ENCODE measurements at places on chromosomes 4 and X.

DNA sequence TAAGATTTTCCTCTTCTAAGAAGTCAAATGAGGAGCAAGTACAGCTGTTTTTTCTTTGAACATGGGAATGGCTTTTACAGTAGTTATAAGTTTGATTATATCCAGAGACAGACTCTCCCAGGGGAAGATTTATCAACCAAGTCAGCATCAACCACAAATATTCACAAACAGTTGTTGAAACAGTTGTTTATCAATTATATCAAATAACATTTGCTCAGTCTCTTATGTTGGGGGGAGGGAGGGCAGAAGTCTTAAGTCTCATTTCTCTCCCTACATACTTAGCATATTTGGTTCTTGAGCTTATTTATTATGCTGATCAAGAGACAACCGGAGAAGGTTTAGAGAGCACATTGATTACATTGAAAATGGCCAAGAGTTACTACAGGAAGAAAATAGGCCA, 110.1 kb downstream of the FBXO8 start:
- DNase-seq = no peak

- DNase-seq = no peak
Measured at GRCh38 chr4:36990128-36990872, 254.2 kb upstream of the NWD2 start.

GRCh38 chrX:77597090-77597489, 149.9 kb downstream of the FGF16 start:
- DNase-seq = no peak

DNA sequence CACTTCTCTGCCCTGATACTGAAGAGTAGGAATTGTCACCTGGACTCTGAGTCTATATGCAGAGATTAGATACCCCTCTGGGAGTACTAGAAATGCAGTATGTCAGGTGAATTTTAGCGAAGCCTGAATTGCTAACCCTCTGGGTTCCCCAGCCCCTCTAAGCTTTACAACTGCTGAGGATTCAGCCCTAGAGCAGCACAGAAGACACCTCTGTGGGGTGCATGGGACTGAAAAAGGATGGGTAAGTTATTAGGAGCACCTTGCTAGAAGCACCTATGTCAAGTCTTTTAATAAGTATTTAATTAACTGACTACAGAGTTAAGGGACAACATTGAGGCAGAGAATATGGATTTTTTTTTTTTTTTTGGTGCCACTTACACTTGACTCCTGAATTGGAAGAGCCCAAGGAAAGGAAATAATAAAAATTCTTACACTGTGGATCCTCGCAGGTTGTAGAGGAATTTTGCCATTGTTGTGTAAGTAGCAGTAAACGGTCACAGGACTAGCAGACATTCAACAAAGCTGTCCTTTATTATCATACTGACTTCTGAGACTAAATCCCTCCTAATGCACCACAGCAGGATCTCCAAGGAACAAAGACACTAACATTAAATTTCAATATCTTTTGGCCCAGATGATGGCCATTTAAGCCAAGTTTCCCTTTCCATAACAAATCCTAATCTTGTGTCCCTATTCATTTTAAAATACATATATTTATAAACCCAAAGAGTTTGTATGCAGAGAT, 253.2 kb downstream of the ANKRD50 start:
- DNase-seq = no peak

DNA sequence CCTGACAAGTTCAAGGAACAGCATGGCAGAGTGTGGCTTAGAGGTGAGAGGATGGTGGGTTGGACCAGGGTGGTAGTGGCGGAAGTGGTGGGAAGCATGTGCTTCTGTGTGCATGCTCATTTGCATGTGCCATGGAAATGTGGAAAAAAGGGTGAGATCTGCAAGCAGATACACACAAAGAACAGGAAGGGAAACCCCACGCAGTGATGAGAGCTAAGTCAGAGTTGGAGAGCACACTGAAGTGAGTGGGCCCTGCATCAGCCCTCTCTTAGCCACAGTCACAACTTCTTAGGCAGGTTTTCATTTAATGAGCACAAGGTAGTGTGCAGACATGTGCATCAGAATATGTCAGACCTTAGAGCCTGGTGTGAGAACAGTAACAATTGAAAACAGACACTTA, 483.8 kb downstream of the AFF2 start:
- no peak for DNase-seq

DNA sequence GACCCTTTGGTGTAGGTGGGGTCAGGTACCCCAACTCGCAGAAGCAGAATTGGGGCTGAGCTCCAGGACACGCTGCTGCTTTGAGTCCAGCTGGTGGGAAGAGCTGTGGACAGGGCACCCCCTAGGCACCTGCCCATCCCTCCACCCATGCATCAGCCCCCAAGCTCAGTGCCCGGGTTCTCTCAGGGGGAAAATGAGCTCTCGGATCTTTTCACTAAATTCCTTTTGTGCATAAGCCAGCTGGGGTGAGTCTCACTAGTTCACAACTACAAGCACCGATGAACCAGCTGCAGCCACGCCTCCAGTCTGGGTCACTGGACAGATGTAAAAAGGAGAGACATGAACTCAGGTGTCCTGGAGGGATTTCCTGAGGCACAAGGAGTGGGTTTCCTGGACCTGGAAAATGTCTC, 286.8 kb downstream of the CRLF2 start:
- no peak for DNase-seq

Measured in GM10248 (cell line).